ENCODE measurements at places on chromosomes 5 and 9. TPM values are rescaled to one million over a fixed set of nuclear protein-coding genes. Genes with fewer than 3 reads are reported as not detected.

- peaks cover 3% of the 10 kb centered on the region for H3K4me1 ChIP-seq
- DNase-seq, result no peak
- H3K27ac ChIP-seq, result no peak overlapping the region
- H3K36me3 ChIP-seq, result peaks cover 12% of the 10 kb centered on the region
Measured at GRCh38 chr9:133094842-133095393, 26.1 kb downstream of the RALGDS start.

TRIP13 gene
- 32.6 TPM for total RNA-seq

DNA sequence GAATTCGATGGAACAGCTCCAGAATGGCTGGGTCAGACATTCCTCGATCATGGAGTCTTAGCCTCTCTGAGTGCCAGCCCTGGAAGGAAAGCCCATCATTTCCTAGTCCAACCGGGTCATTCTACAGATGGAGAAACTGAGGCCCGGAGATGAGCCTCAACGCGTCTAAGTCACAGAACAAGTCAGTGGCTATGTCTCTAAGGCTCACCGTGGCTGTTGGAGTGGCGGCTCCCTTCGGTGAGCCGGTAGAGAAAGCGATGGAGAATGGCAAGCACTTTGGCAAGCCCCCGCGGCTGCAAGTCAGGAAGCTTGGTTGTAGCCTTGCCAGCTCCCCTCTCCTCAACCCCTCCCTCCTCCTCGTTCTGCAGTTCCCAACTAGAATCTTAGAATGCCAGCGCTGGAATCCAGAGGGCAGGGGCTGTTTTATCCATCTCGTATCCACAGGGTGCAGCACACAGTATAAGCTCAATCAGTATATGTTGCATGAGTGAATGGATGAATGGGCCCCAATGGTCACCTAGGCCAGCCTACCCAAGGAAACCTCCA, 438 bp upstream of the ARSI start:
- H3K4me1 ChIP-seq, result peaks cover 51% of the 10 kb centered on the region
- no peaks in the 10 kb centered on the region for H3K36me3 ChIP-seq
- H3K27ac ChIP-seq, result no peak overlapping the region
- peak; percentile 63 for DNase-seq
- peak overlapping the region; percentile 49 for H3K4me3 ChIP-seq

GRCh38 chr5:55232271-55232984, 980 bp downstream of the CCNO start:
- peak overlapping the region; percentile 58 for H3K4me3 ChIP-seq
- H3K36me3 ChIP-seq, result no peaks in the 10 kb centered on the region
- peak; percentile 75 for DNase-seq
- no peak overlapping the region for H3K27ac ChIP-seq

DNA sequence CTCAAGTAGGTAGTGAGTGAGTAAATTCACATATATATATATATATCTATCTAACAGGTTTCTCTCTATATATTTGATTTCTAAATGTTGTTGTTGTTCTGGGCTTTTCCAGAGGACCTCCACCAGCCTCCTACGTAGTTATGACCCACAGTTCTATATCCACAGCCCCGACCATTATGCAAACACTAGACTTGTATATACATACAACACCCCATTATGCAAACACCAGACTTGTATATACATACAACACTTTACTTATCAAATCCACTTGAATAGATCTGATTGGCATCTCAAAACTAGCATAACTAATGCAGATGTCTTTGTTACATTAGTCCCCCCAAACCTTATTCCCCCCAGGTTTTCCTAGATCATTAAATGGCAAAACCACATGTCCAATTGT, 108.7 kb downstream of the JAKMIP2 start:
- no peaks in the 10 kb centered on the region for H3K27me3 ChIP-seq
- DNase-seq, result no peak
- no peak overlapping the region for H3K4me3 ChIP-seq
- H3K27ac ChIP-seq, result no peak overlapping the region
- no peaks in the 10 kb centered on the region for H3K36me3 ChIP-seq
- H3K4me1 ChIP-seq, result no peaks in the 10 kb centered on the region

DNA sequence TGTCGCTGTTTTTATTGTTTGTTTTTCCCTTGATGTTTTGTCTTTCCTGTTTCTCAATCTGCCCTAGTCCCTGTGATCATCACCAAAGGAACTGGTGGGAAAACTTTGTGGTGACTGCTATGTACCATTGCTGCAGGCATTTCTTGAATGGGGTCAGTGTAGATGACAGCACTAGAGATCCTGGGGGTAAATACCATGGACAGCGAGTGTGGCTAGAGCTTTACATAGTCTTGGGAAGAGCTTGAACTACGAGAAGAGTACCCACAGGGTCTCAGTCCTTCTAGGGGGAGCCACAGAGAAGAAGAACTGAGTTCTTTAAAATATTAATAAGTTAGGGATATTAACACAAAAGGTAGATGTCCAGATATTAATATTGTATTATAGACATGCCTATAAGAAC, 138.8 kb downstream of the PAM start:
- no peaks in the 10 kb centered on the region for H3K36me3 ChIP-seq
- DNase-seq, result no peak
- H3K27ac ChIP-seq, result no peak overlapping the region
- H3K27me3 ChIP-seq, result no peaks in the 10 kb centered on the region
- peaks cover 15% of the 10 kb centered on the region for H3K4me1 ChIP-seq

GRCh38 chr5:32687499-32687831, 23.7 kb upstream of the NPR3 start:
- no peaks in the 10 kb centered on the region for H3K4me1 ChIP-seq
- H3K4me3 ChIP-seq, result no peak overlapping the region
- no peaks in the 10 kb centered on the region for H3K36me3 ChIP-seq
- H3K27me3 ChIP-seq, result no peaks in the 10 kb centered on the region
- DNase-seq, result no peak

Data from neural progenitor cell (in vitro differentiated cells).